ENCODE measurements at places on chromosomes 11 and 22.

GRCh38 chr11:109490953-109491635 is 69.1 kb downstream of the C11orf87 start:
- DNase-seq, result no peak

GRCh38 chr11:126024123-126024522 is 38.5 kb downstream of the CDON start:
- no peak for DNase-seq

- no peak for DNase-seq
These were observed 33.0 kb upstream of the RIC3 start for GRCh38 chr11:8201644-8202365.

- no peak for DNase-seq
These were observed 179.7 kb downstream of the IGLL1 start for GRCh38 chr22:23400286-23400981.

- no peak for DNase-seq
These were observed 24.8 kb upstream of the CD82 start for GRCh38 chr11:44540667-44541066.

Measured in left colon (tissue), 2 donors.